MCF 10A (cell line): ENCODE measurements at places on chromosomes 5 and 9. TPM values are rescaled to one million over a fixed set of nuclear protein-coding genes. Genes with fewer than 3 reads are reported as not detected.
A peak's percentile ranks its signal among the peaks of the same experiment; 100 is the strongest.

DNA sequence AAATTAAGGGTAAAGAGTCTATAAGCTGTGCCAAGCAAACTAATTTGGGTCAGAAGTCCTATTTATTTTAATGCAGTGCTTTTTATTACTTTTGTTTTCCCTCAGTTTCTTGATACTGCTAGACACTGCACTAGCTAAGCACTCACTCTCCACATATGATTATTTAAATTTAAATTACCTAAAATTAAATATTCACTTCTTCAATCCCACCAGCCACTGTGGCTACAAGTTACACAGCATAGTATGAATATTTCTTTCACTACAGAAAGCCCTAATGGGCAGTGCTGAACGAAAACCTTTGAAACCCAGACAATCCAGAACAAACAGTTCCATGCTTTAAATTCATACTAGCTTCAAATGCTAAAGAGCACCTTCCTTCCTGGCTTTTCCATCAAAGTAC is 23.6 kb downstream of the ABHD17B start:
- no peak overlapping the region for H3K4me3 ChIP-seq
- H3K4me1 ChIP-seq = no peaks in the 10 kb centered on the region
- DNase-seq = no peak
- H3K27me3 ChIP-seq = no peaks in the 10 kb centered on the region
- H3K36me3 ChIP-seq = peaks cover 6% of the 10 kb centered on the region

CBY3 gene
- total RNA-seq = not detected in 2 replicates

CCNO gene
- 10.6 and 11.7 TPM in 2 replicates for total RNA-seq

OLFML2A gene
- total RNA-seq = 0.21 and 0.25 TPM in 2 replicates

- no peak overlapping the region for H3K4me3 ChIP-seq
- H3K4me1 ChIP-seq = no peaks in the 10 kb centered on the region
- no peak for DNase-seq
Measured at GRCh38 chr5:147687118-147687517, 95.4 kb downstream of the JAKMIP2 start.

DNA sequence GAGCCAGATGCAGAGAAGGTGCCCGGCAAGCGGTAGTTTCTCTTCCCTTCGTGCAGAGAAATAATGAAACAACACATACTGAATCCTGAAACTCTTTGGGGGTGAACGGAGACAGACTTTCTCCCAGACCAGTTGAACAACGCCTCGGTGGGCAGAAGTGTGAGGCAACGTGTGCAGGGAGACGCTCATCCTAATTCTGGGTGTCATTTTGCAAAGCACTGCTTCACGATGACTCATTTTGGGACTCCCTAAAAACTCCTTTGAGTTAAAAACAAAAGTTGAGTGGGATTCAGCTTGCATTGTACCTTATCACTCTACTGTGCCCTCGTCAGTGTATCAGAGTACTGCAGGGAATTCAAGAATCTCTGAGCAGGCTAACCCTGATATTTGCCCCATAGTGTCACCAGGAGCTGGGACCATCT is 3.5 kb upstream of the NEK6 start:
- no peaks in the 10 kb centered on the region for H3K27me3 ChIP-seq
- no peaks in the 10 kb centered on the region for H3K36me3 ChIP-seq
- DNase-seq = no peak
- no peak overlapping the region for H3K4me3 ChIP-seq

TRPM6 gene
- total RNA-seq = 0.22 TPM in 1 of 2 replicates, not detected in the other

PLCXD3 gene
- total RNA-seq = not detected in 2 replicates

DNA sequence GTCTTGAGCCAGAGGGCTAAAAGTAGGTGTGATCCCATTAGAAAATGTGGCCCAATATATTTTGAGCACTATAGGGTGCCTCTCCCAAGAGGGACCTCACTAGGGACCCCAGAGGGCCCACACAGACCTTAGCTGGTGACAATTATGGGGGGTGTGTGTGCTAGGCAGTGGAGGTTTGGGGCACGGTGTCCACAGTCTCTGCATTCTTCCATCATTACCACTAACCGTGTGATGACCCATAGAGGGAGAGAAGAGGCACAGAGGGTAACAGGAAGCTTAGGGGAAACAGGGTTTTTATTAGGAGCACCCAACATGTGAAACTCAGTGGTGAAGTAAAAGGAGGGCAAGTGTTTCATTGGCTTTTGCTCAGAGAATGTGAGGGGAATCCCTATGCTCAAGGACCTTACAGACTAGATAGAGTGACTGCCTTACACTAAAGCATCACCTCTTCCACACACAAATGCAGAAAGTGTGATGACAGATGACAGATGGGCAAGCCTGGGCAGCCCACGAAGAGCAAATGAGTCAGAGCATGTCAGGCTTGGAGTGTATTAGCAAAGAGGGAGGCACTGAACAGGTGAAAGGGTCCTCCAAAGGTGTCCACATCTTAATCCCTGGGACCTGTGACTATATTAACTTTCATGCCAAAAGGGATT is 2.5 kb upstream of the ACTL7A start:
- peak; percentile 83 for DNase-seq
- peaks cover 21% of the 10 kb centered on the region for H3K4me1 ChIP-seq
- no peaks in the 10 kb centered on the region for H3K36me3 ChIP-seq
- no peak overlapping the region for H3K4me3 ChIP-seq

DNA sequence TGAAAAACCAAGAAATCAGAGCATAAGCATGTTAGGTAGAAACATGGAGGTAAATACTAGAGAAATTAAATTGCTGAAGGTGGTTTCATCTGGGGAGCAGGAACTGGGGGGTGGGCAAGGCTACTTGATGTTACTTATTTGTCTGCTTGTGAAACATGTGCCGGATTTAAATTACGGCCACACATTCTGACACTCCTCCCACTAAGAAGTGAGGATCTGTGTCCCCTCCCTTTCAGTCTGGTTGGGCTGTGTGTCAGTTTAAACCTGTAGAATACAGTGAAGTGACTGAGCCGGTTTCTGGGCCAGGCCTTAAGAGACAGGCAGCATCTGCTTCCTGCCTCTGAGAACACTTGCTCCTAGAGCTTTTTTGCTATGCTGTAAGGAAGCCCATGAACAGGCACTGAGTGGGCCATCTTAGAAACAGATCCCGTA is 2.3 kb upstream of the IARS1 start:
- H3K27ac ChIP-seq = peak overlapping the region; percentile 96
- no peak for DNase-seq
- no peaks in the 10 kb centered on the region for H3K27me3 ChIP-seq
- no peak overlapping the region for H3K4me3 ChIP-seq
- H3K4me1 ChIP-seq = peaks cover 25% of the 10 kb centered on the region

ELL2 gene
- 144 and 147 TPM in 2 replicates for total RNA-seq

PCDHB3 gene
- total RNA-seq = 0.42 and 0.49 TPM in 2 replicates
